Stimulated activated CD4-positive, alpha-beta T cell treated with anti-CD3 and anti-CD28 coated beads, Interleukin-4, amount 100 ng/mL, for 1 hour (primary cell): ENCODE measurements at places on chromosomes 4 and X.

DNA sequence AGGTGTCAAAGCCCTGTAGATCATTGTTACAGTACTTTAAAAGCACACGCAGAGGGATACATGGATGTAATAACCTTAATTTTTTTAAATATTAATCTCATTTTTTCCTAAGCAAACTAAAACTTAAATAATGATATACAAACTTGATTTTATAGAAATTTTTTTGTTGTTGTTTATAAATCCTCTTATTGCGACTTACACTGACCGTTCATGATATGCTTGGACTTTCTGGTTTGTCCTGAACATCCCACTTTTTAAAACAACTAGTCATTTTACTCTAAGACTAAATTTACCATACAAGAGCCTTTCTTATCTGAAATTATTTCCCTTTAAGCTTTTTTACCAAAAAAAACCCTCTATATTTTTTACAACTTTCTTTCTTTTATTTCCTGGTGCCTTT is 2106.0 kb downstream of the PCDH7 start:
- DNase-seq, result no peak

- DNase-seq, result no peak
These were observed 446.2 kb downstream of the RAPGEF2 start for GRCh38 chr4:159549098-159549518.

GRCh38 chr4:102525504-102525903 is 24.3 kb downstream of the NFKB1 start:
- DNase-seq, result no peak

DNA sequence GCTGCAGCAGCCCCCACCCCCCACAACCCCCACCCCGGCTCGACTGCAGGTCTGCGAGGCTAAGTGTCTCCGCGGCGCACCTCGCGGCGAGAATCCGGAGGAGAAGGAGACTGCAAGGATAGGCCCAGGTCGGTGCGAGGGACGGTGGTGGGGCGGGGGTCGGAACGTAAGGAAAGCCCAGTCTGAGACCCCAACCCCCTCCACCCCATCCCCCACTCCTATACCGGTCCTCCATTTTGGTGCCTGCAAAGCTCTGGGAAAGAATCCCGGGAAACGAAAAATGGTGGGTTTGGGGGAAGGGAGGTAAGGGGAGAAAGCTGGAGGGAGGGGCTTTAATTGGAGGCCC is 614 bp downstream of the BEX3 start:
- DNase-seq, result peak; percentile 5

DNA sequence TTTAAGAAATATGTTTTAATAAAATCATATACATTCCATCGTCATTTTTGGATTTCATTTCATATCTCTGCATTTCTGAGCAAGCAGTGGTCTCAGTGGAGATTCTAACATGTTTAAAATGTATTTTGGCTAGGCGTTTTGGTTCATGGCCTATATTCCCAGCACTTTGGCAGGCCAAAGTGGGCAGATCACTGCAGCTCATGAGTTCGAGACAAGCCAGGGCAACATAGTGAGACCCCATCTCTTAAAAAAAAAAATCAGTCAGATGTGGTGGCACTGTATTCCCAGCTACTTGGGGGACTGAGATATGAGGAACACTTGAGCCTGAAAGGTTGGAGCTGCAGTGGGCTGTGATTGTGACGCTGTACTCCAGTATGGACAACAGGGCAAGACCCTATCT is 67.5 kb upstream of the RAB33B start:
- no peak for DNase-seq

DNA sequence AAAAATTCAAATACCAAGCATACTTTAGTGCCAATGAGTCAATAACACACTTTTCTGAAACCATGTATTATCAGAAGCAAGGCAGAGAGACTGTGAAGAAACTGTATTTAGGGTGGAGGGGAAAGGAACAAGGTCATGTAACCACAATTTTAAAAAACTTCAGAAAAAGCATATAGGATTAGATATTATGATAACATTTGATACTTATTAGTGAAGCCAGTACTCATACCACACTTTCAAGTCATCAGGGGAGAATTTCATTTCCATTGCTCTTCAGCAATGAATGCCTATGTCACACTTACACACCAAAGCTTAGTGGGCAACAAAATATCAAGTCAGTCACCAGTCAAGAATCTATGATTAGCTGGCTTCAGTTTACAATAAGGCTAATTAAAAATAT is 602.2 kb downstream of the IL15 start:
- no peak for DNase-seq

DNA sequence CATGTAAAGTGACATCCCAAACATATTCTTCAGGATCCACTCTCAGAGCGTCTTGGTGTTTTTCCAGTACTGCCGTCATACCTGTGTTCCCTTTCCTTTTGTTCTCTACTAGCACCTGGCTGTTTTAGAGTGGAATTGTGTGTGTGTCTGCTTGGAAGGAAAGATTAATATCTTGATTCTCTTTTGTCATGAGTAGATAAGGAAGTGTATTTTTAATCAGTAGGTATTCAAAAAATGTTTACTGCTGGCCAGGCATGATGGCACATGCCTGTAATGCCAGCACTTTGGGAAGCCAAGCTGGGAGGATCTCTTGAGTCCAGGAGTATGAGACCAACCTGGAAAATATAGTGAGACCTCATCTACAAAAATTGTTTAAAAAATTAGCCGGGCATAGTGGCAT is 198.8 kb downstream of the CBR4 start:
- DNase-seq, result no peak
